ENCODE measurements at places on chromosomes 2 and 18. TPM values are rescaled to one million over a fixed set of nuclear protein-coding genes. Genes with fewer than 3 reads are reported as not detected.

GRCh38 chr2:147679955-147680531 lies 164.8 kb upstream of the ACVR2A start:
- DNase-seq, result no peak

DNA sequence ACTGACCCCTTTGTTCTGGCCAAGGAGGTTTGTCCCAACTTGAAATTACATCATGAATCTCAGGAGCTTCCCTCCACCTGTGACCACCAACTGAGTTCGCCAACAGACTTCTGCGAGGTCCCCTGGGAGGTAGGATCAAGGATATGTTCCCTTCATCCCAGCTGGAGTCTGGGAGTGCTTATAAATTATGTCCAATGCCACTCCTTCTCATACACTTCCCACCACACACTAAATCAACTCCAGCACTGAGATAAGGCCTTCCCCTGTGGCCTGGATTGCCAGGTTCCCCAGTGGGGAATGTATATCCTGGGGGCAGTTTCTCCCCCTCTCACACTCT lies 99.2 kb downstream of the RND3 start:
- DNase-seq, result no peak

DNA sequence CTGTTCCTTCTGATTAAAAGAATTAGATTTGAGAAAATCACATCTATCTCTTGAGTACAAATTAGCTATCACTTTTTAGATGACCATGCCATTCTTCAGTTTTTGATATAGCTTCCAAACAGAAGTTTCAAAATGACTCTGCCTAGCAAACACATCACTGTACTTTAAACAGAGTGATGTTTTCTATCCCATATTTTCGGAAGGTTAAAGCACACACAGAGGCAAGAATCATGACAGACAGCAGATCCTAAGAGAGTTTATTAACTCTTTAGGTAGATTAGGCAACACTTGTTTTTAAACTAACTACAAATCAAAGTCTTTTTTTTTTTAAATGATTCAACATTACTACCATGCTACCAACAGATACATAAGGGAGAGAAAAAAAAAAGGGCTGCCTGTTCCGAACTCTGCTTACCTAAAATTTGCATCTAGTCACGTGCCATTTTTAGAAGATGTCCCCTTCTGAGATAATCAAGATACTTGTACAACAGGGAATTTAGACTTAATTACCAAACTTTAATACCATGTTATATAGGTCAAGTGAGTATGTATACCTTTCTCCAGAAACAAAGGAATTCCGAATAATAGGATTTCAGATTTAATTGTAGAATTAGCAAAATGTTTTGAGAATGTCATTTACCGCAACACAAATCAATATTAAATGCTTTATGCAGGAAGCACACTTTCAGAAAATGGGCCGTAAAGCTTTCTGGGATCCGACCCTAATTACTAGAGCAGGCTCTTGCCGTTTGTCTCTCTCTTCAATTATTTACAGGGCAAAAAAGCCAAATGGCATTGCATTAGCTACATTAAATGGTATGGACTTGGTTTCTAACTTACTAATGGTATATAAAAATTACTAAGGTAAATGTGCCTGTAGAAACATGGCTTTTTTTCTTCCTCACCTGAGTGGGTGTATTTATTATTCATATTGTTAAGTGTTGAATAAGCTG lies 2.6 kb downstream of the RBMS1 start:
- no peak for DNase-seq

DNA sequence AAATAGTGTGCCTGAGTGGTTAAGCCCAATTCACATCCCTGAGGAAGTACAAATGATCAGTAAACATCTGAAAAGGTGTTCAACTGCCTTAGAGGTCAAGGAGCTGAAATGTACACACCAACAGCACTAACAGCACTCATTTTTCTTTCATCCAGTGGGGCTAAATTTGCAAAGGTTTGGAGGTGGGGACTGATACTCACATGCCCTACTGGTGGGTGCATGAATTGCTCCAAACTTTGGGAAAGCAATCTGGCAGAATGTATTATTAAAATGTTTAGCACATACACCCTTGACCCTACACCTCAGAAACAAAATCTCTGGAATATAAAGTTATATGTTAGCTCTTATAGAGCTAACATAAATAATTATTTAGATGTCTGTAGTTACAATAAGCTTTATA lies 19.0 kb upstream of the FAM178B start:
- no peak for DNase-seq

GRCh38 chr2:58923869-58924268 lies 682.7 kb upstream of the FANCL start:
- no peak for DNase-seq

DNA sequence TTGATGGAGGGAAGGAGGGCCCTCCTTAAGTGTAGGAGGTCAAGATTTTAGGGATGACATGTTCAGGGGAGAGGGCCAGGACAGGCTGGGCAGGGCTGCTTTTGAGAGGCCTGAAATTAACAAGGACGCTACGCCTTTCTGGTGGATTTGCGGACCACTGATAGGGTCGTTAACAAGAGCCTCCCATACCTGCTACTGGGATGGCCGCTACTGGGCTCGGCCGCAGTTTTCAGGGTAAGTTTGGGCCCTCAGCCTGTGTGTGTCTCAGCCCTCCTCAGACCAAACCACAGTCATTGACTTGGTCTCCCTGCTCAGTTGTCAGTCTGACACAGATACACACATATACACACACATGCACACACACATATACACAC lies 180.9 kb downstream of the SMAD2 start:
- DNase-seq, result no peak

- DNase-seq, result no peak
Observed at GRCh38 chr18:75276818-75277609, 66.4 kb downstream of the TSHZ1 start.

DNA sequence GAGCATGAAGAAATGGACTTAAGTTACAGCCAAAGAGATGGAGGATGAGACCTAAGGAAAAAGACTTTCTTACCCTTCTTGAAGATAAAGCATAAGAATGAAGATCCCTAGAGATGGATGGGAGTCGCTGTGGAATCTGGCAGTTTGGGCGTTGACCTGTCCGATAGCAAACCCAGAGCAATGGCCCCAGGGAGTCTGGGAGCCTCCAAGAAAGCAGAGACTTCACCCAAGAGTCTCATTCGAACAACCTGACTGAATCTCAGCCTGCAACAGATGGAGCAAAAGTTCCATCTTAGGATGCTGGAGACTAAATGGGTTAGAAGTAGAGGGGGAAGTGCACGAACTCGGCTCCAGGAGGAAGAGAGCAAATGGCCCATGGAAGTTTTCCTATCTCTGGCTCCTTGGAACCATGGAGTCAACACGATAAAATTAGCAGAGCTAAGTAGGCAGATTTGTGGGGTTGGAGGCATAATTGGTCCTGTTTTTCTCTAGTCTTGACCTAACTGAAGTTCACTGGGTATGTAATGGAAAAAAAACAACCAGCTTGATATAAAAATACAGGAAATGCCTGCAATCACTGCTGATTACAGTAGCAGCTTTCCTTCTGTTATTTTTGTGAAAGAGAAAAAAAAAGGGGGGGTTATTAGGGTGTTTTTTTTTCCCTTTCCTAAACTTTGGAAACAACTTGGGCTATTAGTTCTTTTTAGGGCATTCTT lies 178.4 kb upstream of the EPAS1 start:
- no peak for DNase-seq

LRP2 gene
- not detected for total RNA-seq

GRCh38 chr2:241364781-241365180 lies 8.7 kb downstream of the FARP2 start:
- DNase-seq, result no peak

- DNase-seq, result no peak
Observed at GRCh38 chr18:2534906-2535305, 36.4 kb downstream of the METTL4 start.

GRCh38 chr2:161586517-161587167 lies 37.6 kb upstream of the SLC4A10 start:
- no peak for DNase-seq

DNA sequence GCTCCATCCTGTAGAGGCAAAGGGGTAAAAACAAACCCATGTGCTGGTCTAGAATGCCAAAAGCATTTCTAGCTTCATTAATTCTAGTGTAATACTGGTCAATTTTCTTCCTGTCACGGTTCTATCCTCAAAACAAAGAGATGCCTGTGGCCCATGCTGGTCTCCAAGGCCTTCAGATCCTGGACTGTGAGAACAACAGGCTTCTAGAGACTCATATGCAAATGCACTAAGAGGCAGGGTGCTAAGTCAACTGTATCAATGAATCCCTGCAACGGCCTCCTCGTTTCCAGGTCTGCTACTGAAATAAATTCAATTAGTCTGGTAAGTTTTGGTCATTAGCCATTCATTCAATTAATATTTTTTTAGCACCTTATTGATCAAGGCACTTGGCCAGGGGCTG lies 4.0 kb downstream of the IFT172 start:
- DNase-seq, result no peak

DNA sequence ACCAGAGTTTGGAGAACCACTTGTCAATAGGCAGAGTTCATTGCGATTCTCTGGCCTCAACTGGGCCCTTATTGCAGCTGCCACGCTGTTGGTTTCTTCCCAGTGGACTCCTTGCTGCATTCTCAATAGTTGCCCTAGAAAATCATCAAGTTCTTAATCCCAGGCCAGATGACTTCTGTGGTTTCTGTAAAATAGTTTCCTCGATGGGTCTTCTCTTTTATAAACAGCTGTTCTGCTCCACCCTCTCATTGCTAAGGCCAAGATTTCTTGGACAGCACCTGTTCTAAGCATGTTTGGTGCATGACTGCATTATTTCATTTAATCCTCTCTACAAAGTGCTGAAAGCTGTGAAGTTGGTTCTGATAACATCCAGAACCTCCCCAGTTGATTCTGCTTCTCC lies 131.0 kb downstream of the BCL2L11 start:
- DNase-seq, result no peak

DNA sequence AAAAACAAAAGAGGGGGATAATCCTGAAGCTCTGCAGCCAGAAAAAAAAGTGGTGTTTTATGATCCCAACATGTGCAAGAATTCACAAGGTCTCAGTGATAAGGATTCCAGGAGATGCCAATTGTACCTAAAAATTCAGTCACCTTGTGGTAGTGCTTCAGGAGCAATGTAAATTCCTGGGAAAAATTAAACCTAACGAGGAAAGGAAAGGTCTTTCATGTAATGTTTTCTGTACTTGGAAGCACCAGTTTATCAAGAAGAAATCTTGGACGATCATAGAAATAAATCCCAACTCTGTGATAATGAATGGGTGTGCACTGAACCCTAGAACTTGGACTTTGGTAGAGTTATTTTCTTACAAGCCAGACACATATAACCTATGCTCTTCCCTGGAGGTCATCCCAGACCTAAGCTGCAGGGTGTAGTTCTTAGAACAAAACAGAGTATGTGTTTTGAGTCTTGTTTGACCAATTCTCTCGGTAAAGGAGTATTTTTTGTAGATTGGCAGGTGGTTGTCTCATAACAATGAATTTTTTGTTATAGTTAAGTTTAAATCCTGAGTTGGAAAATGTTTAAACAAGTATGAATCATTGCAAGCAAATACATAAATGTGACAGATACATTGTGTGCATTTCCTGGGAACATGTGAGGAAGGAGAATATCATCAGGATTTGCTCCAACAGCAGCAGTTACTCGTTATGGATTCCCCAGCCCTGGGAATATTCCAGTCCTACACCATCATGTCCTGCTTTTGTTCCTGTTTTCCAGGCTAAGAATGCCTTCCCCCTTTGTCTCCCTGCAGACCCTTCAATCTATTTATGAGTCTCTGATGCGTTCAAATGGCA lies 224.6 kb downstream of the NAPG start:
- DNase-seq, result no peak

CPS1 gene
- 5.5 TPM for total RNA-seq

- DNase-seq, result no peak
Observed at GRCh38 chr18:76445275-76445674, 49.8 kb downstream of the ZNF516 start.

- DNase-seq, result no peak
Observed at GRCh38 chr18:61876899-61877298, 15.9 kb downstream of the RNF152 start.

- peak; percentile 97 for DNase-seq
Observed at GRCh38 chr2:240434728-240435456, 571 bp upstream of the GPC1 start.

DNA sequence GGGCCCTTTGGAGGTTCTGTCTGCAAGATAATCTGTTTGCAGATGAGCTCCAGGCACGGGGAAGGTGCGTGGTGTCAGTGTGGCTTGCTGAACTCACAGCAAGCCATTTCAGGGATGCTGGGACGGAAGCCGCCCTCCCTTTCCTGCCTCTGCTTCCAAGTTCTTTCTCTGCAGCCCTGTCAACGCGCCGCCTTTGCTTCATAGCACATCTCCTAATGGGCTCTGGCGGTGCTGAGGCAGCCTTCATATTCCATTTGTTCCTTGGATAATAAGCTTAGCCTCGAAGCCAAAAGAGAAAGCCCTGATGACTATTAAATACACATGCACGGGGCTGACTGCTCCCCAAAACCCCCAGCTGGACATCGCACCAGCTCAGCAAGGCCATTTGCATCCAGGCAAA lies 81.7 kb upstream of the TAF1B start:
- peak; percentile 78 for DNase-seq

- no peak for DNase-seq
Observed at GRCh38 chr18:37471637-37472036, 94.0 kb downstream of the CELF4 start.

WBP1 gene
- total RNA-seq, result 28.2 TPM

ABHD1 gene
- total RNA-seq, result 0.48 TPM

GRCh38 chr2:202418511-202418910 lies 42.4 kb downstream of the BMPR2 start:
- DNase-seq, result no peak

DNA sequence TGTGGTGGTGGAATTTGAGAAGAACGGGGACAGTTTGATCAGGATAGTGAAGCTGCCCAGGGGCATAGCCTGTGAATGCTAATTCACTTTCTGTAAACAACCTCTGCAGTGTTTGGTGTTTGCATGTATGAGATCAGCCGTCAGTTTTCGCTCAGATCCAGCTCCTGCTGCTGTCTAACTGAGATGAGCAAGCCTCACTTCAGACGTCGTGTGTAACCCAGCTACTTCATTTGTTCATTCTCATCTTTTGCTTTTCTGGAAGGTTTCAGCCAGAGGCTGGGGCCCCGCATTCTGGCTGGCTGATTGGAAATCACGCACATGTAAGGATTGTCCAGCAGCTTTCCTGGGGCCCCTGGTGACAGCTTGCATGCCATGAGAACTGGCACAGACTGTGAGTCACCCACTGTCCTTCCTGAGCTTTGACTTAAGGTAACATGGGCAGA lies 48.9 kb downstream of the LDLRAD4 start:
- peak; percentile 52 for DNase-seq

- no peak for DNase-seq
Observed at GRCh38 chr2:147214914-147215313, 629.9 kb upstream of the ACVR2A start.

DNA sequence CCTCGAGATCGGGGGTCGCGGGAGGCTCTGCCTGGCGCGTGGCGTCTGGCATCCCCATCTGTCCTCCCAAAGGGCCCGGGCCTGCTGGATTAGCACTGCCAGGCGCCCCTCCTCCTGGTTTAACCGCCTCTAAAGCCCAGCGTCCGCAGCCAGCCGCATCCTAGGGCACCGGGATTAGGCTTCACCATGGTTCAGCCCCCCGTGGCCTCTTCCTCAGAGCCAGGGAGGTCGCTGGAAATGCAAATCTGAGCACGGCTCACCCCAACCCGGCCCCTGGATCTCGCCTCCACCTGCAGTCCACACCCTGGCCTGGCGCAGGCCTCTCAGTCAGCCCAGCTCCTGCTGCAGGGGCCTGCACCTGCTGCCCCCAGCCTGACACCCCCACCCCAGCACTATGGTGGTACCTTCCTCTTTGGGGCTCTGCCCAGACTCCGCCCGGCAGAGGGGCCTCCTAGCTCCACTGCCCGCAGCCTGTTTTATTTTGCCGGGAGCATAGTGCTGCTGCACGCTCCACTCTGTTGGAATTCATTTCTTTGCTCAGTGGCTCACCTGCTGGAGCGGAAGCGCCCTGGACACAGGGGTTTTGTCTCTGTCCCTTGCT lies 13.2 kb downstream of the PRELID3A start:
- DNase-seq, result no peak

FEV gene
- total RNA-seq, result not detected

MTCL1 gene
- 7.4 TPM for total RNA-seq

All from posterior vena cava (tissue), 2 donors.